ENCODE measurements at places on chromosomes 12 and 14.

GRCh38 chr14:104689109-104689880 is at the start of gene INF2:
TSS of gene INF2 (plus strand) at chr14:104689618. CDS start at chr14:104701366, 11,748 bp downstream.
- DNase-seq, result no peak

DNA sequence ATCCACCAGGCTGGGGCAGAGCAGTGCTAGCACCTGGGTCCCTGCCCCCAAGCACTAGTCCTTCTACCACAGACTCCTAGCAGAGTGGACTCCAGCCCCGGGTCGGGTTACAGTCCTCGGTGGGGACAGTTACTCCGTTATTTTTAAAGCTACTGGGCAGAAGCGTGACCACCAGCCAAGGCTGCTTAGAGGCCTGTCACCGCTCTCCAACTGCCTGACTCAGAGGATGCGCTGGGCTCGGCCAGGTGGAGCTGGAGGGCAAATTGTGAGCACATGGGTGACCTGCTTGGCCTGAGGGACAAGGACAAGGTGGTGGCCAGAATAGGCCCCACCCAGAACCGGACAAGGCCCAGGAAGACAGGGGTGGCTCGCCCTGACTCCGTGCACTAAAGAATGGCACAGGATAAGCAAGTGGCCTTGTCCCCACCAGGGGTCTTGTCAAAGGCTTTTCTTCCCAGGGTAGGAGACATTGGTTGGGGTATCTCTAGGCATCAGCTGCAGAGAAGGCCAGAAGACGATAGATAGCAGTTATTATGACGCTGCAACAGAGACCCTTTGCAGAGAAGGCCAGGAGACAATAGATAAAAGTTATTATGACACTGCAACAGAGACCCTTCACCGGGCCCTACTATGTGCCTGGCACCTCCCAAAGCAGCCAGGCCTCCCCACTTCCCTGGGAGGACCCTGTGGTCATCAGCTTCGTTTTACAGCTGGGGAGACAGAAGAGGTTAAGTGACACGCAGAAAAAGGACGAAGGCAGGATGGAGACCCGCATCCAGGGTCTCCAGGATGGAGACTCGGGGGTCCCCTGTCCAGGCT is 1.6 kb downstream of the ABCB9 start:
- no peak for DNase-seq

DNA sequence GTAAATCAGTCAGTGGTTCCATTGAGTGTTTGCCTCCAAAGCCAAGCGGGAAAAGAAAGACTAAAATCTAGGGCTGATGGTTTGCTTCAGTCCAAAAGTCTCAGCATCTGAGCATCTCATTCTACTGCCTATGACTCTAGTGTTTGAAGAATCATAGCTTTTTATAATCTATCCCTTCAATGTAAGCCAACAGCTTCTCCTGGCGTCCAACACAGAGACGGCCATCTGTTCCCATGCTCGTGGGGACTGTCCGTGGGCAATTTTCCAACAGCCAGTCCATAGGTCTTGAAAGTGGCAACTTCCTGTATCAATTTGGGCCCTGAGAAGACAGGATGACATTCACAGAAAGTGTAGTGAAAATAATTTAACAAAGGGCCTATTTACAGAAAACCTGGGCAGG is 544.4 kb upstream of the TMEM132C start:
- DNase-seq, result no peak

GRCh38 chr12:127750076-127750840 is 516.7 kb upstream of the TMEM132C start:
- DNase-seq, result no peak

Measured in fibroblast of skin of left quadriceps (primary cell).